ENCODE measurements at places on chromosomes 7 and 10. TPM values are rescaled to one million over a fixed set of nuclear protein-coding genes. Genes with fewer than 3 reads are reported as not detected.

GRCh38 chr10:110305767-110306451 is 1.2 kb upstream of the SMNDC1 start:
- peak; percentile 56 for DNase-seq
- peak overlapping the region; percentile 93 for H3K4me3 ChIP-seq
- H3K27me3 ChIP-seq: no peaks in the 10 kb centered on the region

DNA sequence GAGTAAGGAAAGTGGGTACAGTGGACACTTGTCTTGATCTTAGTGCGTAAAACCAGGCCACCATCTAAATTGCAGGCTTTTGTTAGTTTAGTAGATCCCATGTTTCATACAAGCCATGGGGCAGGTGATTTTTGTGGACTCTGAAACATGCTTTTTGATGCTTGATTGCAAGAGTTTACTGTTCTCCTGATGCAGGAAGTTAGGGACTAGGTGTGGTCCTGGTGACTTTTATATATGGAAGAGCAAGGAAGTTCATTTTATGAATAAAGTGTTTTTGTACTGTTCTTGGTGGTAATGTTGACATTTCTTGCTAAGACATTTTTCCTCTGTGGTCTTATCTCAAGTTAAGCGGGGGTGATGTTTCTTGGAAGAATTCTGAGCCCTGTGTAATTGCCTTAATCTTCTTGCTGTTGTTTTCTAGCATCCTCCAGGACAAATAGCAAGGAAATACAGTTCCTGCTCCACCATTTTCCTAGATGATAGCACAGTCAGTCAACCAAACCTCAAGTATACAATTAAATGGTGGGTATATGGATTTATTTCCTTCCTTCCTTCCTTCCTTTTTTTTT is 89.0 kb upstream of the GJD4 start:
- H3K36me3 ChIP-seq: peaks cover under 1% of the 10 kb centered on the region
- no peak for DNase-seq
- H3K27me3 ChIP-seq: no peaks in the 10 kb centered on the region

DNA sequence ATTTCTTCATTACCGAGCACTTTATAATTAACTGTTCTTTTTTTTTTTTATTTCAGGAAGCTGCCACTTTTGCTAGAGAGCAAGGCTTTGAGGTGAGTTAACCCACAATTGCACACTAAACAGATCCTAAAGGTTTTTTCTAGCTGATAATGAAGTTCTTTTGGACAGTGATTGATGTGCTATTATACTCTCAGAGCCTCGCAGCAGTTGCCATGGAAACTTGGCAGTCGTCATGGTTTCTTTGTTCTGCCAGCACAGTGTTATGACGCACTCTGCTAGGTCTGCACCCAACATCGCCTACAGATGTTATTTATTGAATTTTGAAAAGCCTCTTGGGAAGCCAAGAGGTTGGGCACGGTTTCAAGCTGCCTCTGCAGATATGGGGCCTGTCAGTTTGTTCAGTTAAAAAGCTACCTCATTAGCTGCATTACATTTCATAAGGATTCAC is 237.2 kb upstream of the KAT6B start:
- peak overlapping the region; percentile 61 for H3K27ac ChIP-seq
- DNase-seq: peak; percentile 79
- no peaks in the 10 kb centered on the region for H3K27me3 ChIP-seq
- peak overlapping the region; percentile 44 for H3K4me3 ChIP-seq

DNA sequence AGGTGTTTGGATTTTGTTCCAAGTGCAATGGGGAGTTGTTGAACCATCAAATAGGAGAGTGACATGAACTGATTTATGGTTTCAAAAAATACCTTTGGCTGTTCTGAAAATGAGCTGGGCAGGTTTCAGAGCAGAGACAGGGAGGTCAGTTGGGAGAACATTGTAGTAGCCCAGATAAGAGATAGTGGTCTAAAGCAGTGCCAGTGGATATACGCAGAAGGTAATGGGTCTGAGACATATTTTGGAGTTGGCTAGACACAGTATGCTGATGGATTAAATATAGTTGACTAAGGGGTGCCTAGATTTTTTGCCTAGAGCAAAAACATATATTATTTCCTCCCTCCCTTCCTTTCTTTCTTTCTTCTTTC is 21.3 kb upstream of the CDK14 start:
- H3K27me3 ChIP-seq: no peaks in the 10 kb centered on the region
- H3K27ac ChIP-seq: no peak overlapping the region

DNA sequence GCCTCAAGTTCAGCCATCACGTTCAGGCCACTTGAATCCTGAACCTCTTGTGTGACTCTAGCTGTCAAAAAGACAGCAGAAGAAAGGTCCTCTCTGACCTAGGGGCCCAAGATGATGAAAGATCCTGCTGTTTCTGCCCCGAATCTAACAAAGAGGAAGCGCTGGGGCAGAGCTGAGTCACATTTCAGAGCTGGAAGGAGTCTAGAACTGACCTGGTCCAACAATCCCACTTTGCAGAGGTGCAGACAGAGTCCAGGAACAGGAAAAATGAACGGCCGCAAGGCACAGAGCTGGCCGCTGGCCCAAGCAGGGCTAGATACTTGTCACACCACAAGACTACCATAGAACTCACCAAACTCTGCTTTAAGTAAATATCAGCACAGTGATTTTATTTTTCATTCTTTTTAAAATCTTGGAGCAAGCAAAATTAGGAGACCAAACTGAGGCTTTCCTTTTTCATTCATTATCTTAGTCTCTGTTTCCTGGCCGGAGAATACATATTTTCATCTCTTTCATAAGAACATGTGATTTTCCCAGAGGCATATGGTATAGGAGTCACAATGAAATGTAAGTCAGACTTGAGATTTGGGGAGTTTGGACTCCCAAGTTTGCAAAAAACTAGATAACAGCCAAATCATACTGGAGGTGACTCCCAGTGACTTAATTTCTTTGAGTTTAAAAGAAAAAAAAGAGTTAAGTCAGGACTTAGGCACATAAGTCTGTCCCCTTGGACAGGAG is 52.8 kb downstream of the CHST15 start:
- DNase-seq: no peak
- H3K4me1 ChIP-seq: peaks cover 27% of the 10 kb centered on the region
- H3K27me3 ChIP-seq: peaks cover 9% of the 10 kb centered on the region
- no peaks in the 10 kb centered on the region for H3K36me3 ChIP-seq

GRCh38 chr10:93376372-93377293 is 105.5 kb downstream of the MYOF start:
- peaks cover 8% of the 10 kb centered on the region for H3K36me3 ChIP-seq
- H3K27ac ChIP-seq: peak overlapping the region; percentile 82
- peaks cover 47% of the 10 kb centered on the region for H3K4me1 ChIP-seq
- peak; percentile 65 for DNase-seq
- no peak overlapping the region for H3K4me3 ChIP-seq

GRCh38 chr7:145831616-145832206 is 284.9 kb upstream of the CNTNAP2 start:
- no peak for DNase-seq
- H3K27me3 ChIP-seq: no peaks in the 10 kb centered on the region
- no peaks in the 10 kb centered on the region for H3K36me3 ChIP-seq
- H3K4me3 ChIP-seq: no peak overlapping the region
- no peak overlapping the region for H3K27ac ChIP-seq
- H3K4me1 ChIP-seq: no peaks in the 10 kb centered on the region

GRCh38 chr7:143383642-143383957 is 2.5 kb downstream of the ZYX start:
- H3K27ac ChIP-seq: no peak overlapping the region
- peaks cover 9% of the 10 kb centered on the region for H3K4me1 ChIP-seq
- H3K4me3 ChIP-seq: no peak overlapping the region

- H3K4me3 ChIP-seq: no peak overlapping the region
- H3K27me3 ChIP-seq: no peaks in the 10 kb centered on the region
- no peak for DNase-seq
- H3K36me3 ChIP-seq: peaks cover 4% of the 10 kb centered on the region
- H3K27ac ChIP-seq: no peak overlapping the region
These were observed 2.5 kb downstream of the TAS2R5 start for GRCh38 chr7:141792526-141792925.

DNA sequence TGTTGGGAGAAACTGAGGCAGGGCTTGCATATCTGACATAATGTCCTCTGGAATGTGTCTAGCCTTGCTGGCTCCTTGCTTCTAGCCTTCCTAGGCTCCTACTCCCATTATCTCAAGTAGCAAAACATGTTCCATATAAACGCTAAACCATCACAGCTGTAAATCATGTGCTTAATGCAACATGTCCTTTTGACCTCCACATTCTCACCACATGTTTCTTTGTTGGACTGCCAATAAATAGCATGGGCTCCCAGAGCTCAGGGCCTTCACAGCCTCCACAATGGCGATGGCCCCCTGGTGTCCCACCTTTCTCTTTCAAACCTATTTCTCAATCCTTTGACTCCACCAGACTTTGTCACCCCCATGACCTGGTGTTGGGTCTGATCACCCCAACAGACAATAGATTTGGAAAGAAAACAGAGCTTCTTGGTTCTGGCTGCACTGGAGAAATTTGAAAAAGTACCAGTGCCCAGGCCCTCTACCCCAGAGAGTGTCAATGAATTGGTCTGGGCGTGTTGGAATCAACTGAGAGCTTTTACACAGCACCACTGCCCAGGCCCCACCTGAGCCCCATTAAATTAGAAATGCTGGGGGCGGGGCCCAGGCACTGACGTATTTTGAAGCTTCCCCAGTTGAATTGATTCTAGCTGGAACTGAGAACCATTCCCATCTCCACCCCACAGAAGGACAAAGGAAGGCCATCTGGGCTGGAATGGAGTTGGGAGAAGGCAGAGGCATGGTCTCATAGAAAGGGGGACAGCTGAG is 41.3 kb upstream of the GGCT start:
- no peak overlapping the region for H3K27ac ChIP-seq
- H3K27me3 ChIP-seq: no peaks in the 10 kb centered on the region
- DNase-seq: no peak
- no peaks in the 10 kb centered on the region for H3K36me3 ChIP-seq

- no peaks in the 10 kb centered on the region for H3K4me1 ChIP-seq
- H3K27ac ChIP-seq: no peak overlapping the region
- peaks cover 17% of the 10 kb centered on the region for H3K27me3 ChIP-seq
- DNase-seq: no peak
These were observed 189.2 kb upstream of the MGMT start for GRCh38 chr10:129277841-129278240.

DNA sequence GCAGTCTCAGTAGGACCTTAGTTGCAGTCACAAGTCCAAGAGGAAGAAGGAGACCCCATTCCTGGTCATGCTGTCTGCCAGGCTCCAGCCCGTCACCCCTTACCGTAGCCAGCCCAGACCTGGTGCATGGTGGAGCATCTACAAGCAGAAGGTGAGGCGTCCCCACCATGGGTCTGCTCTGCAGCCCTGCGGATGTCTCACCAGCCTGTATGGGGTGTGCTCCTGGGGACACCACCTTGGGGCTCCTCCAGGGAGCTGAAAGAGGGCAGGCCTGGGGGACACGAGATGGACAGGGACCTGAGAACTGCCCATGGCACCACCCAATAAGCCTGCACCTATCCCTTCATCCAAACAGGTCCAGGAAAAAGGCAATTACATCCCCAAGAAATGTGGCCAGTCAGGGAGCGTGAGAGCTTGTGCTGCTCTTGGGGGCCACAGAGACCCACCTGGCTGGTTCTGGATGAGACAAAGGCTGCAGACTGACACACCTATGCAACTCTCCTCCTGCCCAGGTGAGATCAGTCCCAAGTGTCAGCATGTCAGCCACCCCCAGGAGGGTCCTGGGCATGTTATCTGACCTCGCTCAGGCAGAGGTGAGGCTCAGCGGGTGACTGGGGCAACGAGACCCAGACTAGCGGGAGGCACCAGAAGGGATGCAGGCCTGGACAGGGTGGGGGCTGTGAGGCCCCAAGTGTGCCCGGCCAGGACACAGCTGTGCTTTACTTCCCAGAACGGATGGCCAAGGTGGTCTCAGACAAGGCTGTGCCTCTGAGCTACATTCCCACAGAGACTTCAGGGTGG is 84.5 kb upstream of the RET start:
- no peaks in the 10 kb centered on the region for H3K27me3 ChIP-seq
- H3K4me3 ChIP-seq: no peak overlapping the region
- no peak overlapping the region for H3K27ac ChIP-seq
- H3K4me1 ChIP-seq: peaks cover 9% of the 10 kb centered on the region
- no peak for DNase-seq
- H3K36me3 ChIP-seq: no peaks in the 10 kb centered on the region

The ST8SIA6 gene
- total RNA-seq: not detected

The EN2 gene
- total RNA-seq: not detected

The PDE6C gene
- not detected for total RNA-seq

The TEX36 gene
- total RNA-seq: not detected

The CNNM1 gene
- 0.31 TPM for total RNA-seq

Measured in activated T-cell treated with anti-CD3 and anti-CD28 coated beads, Interleukin-2, amount 50 U/mL, for 72 hours (primary cell).